Activated CD4-positive, alpha-beta T cell treated with anti-CD3 and anti-CD28 coated beads, Interleukin-2, amount 50 U/mL, for 48 hours (primary cell): ENCODE measurements at places on chromosomes 3 and 15.

DNA sequence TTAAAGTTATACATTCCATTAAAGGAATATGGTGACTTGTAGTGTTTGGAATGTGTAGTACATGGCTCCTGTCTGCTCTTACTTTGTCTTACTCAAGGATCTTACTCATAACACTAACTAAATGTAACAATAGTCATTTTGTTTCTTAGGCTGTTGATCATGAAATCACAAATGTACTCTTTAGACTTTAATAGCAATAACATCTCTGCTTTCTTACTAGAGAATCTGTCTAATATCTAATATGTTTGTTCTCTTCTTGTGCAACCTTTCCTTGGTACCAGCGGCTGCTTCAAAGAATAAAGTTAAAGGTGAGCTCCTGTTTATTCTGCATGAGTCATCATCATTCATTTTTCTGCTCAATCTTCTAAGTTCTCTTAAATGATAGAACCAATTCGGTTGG is 767.5 kb downstream of the CADM2 start:
- DNase-seq, result no peak

GRCh38 chr3:178551916-178552321 is 15.7 kb downstream of the KCNMB2 start:
- no peak for DNase-seq

DNA sequence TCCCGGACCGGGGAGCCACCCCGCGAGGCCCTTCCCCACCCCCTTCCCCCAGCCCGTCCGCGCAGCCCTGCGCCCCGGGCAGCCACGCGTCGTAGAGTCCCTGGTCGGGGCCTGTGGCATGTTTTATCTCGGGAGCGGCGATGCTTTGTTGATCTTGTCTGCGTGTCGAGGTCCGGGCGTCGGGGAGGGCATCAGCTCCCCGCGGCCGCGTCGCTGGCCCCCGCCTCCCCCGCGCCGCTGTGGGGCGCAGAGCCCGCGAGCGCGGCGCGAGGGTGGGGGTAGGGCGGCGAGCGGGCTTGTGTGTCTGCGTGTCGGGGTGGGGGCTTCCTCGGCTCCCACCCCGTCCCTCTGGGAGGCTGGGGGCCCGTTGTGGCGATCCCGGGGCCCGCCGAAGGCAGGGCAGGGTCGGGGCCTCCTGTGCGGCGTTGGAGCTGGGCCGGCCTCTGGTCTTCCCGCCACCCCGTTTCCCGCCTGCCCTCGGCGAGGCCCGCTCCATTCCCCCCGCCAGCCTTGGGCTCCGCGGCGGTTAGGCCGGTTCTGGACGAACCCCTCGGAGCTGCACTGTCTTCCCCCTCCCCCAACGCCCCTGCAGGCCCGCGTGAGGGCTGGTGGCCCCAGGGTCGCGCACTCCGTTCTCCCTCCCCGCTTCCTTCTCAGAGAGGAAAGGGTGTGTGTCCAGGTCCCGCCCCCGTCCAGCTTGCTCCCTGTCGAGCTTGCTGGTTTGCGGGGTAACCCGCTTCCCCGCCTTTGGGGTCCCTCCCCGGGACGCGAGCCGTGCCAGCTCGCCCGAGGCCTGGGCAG is 695 bp downstream of the GMPS start:
- DNase-seq, result peak; percentile 63

DNA sequence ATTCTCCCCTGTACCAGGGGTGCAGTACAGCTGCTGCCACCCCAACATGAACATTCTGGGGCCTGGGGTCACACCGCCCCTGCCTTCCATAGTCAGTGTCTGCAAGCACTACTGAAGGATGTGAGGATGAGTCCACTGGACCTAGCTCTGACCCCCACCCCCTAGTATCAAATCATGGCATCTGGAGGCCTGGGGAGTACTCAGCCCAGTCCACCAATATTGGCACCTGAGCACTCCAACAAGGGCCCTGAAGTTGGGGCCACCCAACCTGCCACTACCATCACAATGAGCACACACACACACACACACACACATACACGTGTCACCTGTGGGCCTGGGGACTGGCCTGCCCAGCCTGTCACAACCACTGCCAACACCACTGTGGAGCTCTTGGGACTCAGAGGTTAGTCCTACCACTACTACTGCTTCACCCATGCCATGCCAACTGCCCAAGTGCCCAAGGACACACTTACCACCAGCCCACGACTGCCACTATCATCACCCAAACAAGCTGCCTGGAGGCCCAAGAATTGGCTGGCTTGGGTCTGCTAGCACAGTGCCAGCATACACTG is 253.9 kb downstream of the MCTP2 start:
- DNase-seq, result no peak

DNA sequence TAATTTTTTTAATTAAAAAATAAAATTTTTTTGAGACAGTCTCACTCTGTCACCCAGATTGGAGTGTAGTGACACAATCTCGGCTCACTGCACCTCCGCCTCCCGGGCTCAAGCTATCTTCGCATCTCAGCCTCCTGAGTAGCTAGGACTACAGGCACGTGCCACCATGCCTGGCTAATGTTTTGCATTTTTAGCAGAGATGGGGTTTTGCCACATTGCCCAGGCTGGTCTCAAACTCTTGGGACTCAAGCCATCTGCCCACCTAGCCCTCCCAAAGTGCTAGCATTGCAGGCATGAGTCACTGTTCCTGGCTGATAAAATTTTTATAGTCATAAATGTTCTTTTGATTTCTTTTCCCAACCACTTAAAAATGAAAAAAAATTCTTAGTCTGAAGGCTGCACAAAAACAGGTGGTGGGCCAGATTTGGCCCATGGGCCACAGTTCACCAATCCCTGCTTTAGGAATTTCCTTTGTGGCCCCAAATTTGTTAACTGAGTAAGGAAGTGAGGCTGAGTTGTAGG is 9.2 kb downstream of the UBA5 start:
- DNase-seq, result no peak

- DNase-seq, result no peak
Measured at GRCh38 chr3:192841428-192841827, 76.2 kb downstream of the MB21D2 start.

DNA sequence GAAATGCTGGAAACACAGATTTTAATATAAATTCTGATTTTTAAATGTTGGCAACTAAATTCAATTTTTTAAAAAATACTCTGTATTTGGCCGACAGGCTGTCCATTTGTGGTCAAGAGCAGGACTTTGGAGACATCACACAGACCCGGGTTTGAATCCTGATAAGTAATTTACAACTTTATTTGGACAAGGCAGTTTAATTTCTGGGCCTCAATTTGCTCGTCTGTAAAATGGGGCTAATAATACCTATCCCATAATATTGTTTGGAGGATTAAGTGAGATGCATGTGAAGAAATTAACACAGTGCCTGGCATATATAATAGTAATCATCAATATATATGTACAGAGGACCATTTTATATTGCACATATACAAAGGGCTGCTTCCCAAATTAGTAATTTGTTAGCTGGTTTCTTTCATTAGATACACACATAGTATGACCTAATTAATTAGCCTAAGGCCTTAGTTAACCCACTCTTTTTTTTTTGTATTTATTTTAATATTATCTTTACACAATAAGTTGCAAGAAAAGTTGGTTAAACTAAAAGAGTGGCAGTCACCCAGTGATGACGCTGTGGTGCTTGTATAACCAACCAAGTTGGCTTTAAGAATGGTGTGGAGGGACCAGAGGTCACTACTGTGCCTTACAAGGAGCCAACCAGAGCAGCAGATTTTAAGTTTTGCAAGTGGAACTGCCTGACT is 665 bp downstream of the PIGB start:
- no peak for DNase-seq

DNA sequence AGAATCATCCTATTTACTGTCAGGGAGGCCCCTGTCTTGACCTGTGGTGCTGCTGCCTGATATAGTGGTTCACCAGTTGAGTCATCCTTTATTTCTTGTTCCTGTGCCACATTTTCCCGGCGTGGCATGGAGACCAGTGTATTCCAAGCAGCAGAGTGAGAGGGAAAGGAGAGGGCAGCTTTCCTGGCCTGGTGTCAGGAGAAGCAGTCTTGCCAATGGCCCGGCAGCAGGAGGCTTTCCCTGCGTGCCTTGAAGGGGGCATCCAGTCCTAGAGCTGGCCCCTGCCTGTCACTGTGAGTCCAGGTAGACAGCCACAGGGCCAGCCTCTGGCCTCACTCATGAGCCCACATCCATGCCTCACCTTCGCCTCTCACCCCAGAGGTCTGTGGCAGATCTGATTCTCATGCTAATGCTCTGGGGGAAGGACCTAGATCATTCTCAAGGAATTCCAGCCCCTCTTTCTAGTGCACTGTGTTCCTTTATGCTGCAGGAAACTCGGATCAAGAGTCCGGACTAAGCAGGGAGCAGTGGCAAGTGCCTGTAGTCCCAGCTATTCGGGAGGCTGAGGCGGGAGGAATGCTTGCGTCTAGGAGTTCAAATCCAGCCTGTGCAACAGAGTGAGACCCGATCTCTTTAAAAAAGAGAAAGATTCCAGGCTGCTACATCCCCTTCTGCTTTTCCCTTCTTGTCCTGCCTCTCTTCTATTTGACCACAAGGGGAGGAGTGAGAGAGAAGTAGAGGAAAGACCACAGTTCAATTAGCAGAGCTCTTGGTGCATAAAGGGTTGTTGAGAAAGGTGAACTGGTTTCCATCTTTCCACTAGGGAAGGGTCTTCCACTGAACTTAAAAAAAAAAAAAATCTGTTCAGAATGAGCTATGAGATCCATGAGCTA is 66.8 kb upstream of the HACD2 start:
- DNase-seq, result no peak

DNA sequence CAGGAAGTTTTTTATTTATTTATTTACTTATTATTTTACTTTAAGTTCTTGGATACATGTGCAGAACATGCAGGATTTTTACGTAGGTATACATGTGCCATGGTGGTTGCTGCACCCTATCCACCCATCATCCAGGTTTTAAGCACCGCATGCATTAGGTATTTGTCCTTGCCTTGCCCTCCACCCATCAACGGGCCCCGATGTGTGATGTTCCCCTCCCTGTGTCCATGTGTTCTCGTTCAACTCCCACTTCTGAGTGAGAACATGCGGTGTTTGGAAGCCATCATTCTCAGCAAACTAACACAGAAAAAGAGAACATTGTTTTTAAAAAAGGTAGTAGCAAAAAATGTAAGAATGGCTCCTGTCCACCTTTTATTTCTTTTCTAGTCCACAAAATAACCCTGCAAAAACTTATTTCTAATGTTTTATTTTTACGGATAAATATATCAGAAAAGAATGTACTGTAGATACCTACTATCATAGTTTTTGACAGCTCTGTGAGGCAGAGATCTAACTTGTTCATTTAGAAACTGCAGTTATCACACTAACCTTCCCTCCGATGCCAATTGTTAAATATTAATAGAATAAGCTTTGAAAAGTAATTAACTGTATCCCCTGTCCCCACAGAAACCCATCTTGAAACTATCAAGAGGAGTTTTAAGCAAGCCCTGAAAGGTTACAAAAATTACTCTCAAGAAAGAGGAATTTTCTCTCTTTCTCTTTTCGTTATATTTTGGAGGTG is 189.2 kb downstream of the LPP start:
- DNase-seq, result no peak

GRCh38 chr15:73704869-73705645 is 20.9 kb downstream of the CD276 start:
- DNase-seq, result peak; percentile 69
